Stimulated activated CD4-positive, alpha-beta T cell treated with anti-CD3 and anti-CD28 coated beads, Interleukin-4, amount 100 ng/mL, for 4 hours (primary cell): ENCODE measurements at places on chromosomes 6 and 20.

DNA sequence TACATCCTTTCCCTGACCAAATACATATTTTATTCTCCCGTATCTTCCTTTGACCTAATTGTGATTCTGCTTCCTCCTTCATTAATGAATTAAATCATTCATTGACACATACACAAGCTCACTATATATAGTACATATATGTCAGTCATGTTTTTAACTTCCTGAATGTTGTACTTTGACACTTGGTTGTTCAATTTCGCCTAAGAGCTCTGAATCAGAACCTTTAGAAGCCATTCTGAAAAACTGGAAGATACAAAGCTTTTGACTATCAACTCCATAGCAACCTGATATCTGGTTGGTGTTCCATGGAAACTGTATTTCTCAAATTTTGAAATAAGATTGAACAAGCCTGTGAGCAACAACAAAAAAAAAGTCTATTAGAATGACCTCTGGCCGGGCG lies 27.3 kb upstream of the HFE start:
- no peak for DNase-seq

- DNase-seq: no peak
Observed at GRCh38 chr20:38825571-38825900, 20.0 kb downstream of the PPP1R16B start.

DNA sequence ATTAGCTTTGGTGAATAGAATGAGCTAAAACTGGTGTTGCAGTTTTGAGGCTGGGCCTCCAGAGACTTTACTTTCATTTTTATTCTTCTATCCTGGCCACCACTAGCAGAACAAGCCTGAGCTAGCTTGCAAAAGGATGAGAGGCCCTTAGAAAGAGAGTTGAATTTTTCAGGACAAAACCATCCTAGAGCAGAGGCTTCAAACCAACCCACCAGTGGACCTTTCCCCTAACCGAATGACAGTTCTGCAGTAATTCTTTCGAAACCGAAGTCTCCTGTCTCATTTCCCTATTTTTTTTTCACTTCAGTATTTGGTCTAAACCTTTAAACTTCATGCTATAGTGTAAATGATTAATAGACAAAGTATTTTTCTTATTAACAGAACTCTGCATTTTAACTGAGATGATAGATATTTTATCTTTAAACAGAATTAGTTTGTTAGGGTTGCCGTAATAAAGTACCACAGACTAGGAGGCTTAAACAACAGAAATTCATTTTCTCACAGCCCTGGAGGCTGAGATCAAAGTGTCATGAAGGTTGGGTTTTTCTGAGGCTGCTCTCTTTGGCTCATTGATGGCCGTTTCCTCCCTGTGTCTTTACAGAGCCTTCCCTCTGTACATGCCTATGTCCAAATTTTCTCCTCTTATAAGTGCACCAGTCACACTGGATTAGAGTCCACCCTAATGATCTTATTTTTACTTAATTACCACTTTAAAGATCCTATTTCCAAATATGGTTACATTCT lies 80.6 kb upstream of the PAK5 start:
- no peak for DNase-seq

DNA sequence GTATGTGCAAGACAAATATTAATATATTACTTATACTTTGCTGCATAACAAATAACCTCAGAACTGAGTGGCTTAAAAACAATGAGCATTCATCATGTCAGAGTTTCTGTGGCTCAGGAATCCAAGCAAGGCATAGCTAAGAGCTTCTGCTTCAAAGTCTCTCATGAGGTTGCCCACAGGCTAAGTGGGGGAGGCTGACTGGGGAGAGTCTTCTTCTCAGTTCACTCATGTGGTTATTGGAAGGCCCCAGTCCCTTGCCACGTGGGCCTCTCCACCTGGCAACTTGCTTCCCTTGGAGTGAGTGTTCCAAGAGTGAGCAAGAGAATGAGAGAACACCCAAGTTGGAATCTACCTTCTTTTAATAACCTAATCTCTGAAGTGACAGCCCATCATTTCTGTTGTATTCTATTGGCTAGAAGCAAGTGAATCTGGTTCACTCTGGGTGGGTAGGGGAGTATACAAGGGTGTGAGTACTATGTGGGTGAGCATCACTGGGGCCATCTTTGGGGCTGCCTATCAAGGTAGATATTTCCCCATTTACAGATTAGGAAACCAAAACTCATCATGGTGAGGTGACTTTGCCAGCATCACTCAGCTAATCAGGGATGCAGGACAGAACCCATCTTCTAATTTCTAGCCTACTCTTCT lies 36.0 kb downstream of the DNAH8 start:
- DNase-seq: no peak

DNA sequence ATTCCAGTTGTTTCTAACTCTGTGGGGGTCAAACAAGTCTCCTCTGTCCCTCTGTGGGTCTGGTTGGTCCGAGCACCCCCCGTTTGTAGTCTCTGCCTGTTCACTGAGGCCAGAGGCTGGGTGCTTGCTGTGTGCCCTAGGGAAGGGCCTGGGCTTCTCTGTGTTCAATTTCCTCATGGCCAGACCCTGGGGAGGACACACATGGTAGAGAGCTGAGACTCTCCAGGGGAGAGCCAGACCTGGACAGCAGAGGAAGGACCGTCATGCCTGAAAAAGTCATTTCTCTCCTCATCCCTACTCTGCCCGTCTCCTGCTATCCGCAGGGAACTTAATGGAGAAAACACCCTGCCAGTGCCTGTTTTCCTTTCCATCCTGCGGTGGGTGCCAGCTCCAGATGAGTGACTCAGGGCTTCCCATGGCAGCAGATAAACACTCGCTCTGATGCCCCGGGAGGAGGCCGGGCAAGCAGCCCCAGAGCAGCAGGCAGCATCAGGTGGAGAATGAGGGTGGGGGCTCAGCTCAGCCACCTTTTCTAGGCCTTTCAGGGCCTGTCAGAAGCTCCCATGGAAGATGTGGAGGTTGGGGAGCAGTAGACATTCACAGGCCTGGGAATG lies 51.9 kb downstream of the SNAI1 start:
- DNase-seq: no peak
